ENCODE measurements at places on chromosomes 1 and 21. TPM values are rescaled to one million over a fixed set of nuclear protein-coding genes. Genes with fewer than 3 reads are reported as not detected.

DNA sequence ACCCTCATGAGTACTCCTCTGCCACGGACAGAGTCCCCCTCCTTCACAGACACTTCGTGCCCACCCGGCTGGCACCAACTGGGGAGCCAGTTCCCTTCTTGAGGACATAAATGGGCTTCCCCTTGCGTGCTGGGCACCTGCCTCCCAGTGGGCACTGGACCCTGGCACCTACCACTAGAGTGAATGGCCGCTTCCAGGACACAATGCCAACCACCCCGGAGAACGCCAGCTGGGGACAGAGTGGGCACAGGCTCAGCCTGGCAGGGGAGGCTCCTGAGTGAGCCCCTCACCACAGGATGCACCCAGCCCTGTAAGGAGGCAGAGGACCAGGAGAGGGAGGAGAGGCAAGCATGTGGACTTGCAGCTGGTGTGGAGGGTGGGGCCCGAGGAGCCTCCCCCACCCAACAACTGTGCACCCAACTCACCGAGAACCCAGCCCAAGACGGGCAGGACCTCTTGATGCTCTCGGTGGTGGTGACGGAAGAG, 1.0 kb downstream of the ENTREP3 start:
- DNase-seq, result no peak

DNA sequence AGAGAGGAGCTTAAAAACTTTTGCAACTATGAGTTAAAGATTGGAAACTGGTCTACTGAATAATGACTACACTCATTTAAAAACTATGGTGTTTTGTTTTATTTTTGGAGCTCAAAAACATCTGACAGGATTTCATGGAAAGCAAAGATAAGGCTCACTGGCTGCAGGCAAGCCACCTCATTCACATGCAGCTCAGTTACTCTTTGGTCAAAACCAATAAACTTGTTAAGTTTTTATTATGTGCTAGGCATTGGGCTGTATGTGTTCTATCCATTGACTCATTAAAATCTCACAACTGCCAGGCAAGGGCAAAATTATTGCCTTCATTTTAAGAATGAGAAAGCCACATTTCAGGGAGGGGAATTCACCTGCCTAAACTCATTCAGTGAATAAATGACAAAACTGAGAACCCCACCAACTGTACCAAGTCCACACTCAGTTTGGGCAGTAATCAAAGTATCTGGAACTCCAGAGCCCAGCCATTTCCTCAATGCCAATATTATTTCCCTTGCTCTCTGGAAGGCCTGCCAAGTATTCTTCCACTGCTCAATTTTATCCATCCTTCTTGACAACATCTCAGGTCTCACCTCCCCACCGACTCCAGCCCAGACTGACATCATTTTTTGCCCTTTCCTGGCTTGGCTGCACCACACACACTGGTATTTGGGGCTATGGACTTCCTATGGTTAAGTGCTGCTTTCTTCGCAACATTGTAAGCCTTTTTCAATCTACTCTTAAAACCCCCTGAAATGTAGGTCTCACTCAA, 401.1 kb upstream of the NFIA start:
- DNase-seq, result no peak

GRCh38 chr1:162131400-162132321, 62.2 kb downstream of the NOS1AP start:
- DNase-seq, result no peak

- DNase-seq, result no peak
These were observed 239.9 kb upstream of the IRF2BP2 start for GRCh38 chr1:234849832-234850231.

DNA sequence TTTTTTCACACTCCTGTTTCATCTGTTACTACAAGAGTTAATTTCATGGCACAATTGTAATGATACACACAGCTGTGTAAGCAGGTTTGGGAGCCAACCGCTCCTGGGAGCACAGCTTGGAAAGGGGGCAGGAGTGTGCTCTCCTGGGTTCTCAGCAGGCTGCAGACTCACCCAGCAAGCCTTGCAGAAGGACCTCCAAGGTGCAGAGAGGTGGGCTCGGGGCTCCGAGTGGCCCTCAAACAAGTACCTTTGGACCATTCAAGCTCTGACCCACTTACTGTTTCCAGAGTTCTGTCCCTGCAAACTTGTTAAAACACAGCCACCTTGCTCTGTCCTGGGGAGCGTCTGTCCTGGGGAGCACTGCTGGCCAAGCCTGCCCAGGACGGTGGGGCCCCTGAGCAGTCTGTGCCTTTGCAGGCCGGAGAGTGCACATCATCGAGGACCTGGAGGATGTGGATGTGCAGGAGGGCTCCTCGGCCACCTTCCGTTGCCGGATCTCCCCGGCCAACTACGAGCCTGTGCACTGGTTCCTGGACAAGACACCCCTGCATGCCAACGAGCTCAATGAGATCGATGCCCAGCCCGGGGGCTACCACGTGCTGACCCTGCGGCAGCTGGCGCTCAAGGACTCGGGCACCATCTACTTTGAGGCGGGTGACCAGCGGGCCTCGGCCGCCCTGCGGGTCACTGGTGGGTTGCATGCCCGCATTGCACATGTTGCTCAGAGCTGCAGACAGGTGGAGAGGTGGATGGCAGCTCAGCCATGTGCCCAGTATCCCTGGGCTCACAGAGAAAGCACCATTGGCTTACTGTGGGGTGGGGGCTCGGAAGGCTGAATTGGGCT, 78.0 kb downstream of the OBSCN start:
- DNase-seq, result no peak

GRCh38 chr1:211492511-211493132, 660 bp upstream of the RD3 start:
- no peak for DNase-seq

DNA sequence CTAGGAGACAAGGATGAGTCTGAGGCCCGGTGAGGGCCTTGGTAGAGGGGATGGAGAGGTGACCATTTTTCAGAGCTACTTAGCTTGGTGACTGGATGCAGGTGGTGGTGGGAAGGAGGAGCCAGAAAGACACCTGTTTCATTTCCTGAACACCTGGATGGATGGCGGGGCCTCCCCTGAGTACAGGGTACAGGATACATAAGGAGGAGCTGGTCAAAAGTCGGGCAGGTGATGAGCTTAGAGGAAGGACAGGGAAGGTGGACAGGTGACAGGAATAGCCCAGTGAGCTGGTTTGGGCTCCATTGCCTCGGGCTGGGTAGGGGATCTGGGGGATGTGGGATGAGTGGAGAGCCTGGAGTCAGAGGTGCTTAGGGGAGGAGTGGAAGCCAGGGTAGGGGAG, 6.3 kb downstream of the FAAH start:
- DNase-seq, result no peak

The DTL gene
- total RNA-seq, result 0.28 TPM

DNA sequence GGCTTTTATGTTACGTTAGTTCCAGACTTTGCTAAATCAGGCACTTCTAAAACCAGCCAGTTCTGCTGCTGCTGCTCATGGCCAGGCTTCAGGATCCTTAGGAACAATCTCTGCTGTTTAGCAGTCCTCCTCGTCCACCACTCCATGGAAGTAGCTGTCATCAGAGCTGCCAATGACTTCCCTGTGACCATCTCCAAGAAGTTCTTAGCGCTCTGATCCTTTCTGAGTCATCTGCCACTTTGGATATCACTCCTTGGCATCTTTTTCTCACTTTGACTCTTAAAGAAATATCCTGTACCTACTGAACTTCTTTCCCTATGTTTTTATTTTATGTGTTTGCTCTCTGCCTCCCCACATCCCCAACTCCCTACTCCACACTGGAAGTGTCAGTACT, 14.7 kb upstream of the IRF2BP2 start:
- no peak for DNase-seq

DNA sequence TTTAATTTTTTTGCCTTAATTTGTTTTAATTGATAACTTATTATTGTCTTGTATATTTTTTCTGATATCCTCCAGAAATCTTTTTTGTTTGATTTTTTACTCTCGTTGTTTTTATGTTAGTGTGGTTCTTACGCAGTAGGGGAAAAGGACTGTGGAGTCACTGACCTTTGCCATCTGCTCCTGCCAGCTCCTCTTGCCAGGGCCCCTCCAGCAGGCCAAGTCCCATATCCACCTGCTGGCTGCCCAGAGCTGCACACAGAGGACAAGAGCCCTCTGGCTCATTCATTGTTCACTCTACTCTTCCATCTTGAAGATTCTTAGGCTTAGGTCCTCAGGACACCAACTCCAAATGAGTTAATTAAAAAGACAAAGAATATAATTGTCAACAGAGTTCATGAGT, 316.4 kb upstream of the DUSP10 start:
- DNase-seq, result no peak

DNA sequence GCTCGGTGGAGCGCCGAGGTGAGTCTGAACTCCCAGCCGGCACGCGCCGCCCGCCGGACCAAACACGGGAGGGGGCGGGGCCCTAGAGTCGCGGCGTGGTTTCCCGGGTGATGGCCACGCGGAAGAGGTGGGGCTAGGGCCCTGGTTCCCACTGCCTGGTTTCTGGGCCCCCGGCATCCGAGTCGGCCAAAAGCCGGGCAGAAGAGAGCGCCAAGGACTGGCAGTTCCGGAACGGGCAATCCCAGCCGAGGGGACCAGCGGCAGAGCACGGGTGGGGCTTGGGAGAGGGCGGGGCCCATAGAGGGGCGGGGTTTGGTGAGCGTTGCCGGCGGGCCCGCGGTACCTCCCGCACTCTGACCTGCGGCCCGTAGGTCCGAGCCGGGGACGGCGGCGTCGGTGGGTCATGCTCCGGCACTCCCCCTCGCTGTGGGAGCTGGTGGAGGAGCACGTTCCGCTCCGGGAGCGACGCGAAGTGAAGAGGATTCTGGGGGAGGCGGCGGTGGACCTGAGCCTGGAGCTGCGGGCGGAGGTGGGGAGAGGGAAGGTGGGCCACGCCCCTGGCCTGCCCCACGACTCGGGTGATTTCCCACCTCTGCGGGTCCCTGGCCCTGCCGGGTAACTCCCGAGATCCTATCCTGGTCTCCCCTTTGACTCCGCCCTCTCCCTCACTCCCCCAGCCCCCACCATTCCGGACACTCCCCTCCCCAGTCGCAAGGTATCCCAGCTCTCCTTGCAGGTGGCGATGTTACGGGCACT, at the start of gene CCDC24:
CCDC24 (plus strand) TSS at position 124 of the 756 bp plus-strand sequence; CDS start at position 404, 280 bp downstream.
- DNase-seq, result peak; percentile 85

DNA sequence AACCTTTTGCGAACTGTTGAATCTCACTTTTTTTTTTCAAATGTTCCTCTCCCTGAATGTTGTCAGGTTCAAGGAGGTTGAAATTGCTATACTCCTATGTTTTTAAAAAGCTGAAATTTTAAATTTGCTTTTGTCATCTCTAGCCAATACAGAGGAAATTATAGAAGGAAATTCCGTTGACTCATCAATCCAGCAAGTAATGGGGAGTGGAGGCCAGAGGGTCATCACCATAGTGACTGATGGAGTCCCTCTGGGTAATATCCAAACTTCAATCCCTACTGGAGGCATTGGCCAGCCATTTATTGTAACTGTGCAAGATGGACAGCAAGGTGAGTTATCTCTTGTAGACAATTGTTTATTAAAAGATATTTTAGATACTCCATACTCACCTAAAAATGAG, 36.3 kb downstream of the GABPB2 start:
- no peak for DNase-seq

DNA sequence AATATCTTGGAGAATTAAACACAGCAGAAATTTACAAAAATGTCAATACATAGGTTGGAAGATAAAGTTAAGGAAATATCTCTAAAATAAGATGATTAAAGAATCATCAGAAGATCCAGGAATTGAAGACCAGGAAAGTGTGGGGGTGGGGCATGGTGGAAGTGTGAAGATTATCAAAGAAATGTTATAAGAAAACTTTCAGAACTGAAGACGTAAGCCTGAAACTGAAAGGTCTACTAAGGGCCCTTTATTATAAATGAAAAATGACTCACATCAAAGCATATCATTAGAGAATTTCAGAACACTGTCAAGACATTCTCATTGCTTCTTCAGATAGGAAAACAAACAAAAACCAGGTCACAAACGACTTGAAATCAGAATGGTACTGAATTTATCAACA, 92.4 kb upstream of the DPT start:
- no peak for DNase-seq

GRCh38 chr1:66090859-66091457, 298.3 kb downstream of the PDE4B start:
- no peak for DNase-seq

All from dorsolateral prefrontal cortex (tissue), 122 donors.